ENCODE measurements at places on chromosomes 6 and 20.

DNA sequence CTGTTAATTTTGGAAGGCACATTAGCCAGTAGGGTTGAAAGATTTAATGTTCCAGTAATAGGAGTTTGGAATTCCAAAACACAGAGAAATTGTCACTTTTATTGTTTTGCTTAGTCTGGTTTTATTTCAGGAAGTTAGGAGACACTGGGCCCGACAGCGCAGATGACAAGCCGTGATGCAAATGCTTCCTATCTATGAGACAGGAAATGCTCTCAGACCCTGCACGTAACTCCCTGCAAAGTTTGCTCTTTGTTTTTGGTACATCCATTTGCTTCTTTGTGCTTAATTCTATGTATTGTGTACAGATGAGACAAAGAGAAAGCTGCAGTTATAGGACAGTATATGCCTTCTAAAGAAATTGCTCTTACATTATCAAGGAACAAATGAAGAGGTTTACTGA lies 201.6 kb upstream of the SGK1 start:
- DNase-seq, result no peak

DNA sequence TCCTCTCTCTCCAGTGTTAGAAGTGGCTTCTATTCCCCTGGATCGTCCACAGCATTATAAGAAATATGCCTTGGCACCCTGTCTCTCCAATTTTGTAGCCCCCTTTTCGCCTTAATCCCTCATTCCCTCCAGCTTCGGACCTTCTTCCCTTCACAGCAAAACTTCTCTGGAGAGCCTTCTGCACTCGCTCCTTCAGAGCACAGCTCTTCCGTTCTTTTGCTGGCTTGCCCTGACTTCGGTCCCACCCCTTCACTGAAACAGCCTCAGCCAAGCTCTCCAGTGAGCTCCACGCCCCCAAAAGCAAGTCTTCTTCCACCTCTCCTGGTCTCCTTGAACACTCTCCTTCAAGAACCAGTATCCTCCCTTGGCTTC lies 134.7 kb upstream of the RNF24 start:
- no peak for DNase-seq

DNA sequence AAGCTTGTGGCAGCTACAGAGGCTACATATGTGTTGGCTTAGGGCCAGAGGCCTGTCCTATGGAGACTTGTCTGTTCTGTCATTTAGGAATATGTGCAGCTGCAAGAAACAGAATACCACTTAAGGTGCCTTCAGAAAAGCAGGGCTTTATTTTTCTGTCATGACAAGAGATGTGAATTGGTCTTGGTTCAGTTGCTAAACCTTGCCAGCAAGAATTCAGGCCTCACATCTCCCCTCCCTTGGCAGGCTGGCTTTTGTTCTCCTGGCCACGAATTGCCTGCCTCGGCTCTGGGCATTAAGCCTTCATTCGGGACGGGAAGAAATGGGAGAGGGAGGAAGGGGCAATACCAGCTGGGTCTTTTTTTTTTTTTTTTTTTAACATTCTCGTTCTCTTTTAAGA lies 82.4 kb upstream of the TGM3 start:
- DNase-seq, result no peak

GRCh38 chr6:6407071-6407741 lies 86.7 kb upstream of the F13A1 start:
- DNase-seq, result no peak

DNA sequence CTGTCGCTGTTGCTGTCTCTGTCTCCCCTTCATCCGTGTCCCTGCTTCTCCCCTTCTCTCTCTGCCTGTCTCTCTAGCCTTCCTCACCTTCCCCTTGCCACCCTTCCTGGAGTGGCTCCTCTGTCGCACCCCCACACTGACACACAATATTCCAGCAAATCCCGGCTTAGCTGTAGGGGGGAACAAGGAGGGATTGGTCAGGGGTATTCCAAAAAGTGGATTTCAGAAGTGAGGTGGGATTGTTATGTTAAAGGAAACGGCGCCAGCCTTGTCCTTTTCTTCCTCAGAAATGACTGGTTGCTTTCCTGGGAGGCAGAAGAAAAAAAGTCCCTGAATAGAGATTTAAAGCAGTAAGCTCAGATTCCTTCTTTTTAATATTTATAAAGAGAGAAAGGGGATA lies 76.3 kb upstream of the SIRPA start:
- DNase-seq, result no peak

- DNase-seq, result no peak
Measured at GRCh38 chr6:148465011-148465335, 122.3 kb downstream of the SASH1 start.

DNA sequence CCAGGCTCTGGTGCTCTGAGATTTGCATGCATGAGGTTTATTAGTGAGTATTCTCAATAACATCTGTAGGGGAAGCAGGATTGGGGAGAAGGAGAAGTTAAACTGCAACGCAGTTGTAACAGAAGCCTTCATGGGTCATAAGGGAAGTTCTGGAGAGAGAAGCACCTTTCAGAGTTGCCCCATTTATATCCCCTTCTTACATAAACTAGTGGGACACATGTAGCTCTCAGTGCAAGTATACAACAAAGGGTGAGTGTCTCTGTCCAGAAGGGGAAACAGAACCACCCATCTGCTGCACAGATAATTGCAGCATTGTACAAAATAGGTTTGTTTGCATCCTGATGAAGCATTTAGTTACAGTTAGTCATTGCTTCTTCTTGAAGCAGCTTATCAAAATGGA lies 4.3 kb upstream of the ADGB start:
- no peak for DNase-seq

DNA sequence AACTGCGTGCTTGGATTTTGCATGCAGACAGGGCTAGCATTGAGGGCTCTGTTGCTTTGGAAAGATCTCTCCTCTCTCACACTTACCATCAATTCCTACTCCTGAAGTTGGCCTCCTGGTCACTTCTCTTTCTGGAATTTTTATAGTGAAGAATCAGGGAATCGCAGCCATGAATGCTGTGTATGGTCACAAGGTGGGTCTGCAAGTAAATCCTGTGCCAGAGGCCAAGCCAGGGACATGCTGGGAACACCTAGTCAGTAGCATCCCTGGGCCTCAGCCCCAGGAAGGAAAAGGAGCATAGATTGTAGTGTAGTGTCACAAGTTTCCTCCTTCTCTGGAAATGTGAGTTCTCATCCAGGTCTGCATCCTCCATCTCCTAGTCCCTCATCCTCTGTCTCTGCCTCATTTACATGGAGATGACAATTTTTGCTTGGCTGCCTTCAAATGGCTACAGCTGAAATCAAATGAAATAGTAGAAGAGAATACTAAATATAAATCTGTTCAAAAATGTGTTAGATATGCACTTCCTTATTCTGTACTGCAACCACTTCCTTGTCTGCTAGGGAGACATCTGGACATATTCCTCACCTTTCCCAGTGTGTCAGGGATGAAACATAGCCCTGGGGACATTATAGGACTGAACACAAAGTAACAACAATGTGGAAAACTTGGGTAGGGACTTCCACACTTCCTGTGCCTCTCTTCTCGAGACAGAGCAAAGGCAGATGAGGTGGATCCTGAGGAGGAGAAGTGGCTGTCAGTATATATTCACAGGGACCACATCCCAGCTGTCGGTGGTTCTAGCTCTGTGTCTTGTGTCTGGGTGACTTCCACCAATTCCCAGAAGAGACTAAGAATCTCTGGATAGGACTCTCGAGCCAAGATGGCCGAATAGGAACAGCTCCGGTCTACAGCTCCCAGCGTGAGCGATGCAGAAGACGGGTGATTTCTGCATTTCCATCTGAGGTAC lies 17.0 kb downstream of the CST9 start:
- no peak for DNase-seq

GRCh38 chr6:65289491-65289890 lies 417.5 kb downstream of the EYS start:
- DNase-seq, result no peak

DNA sequence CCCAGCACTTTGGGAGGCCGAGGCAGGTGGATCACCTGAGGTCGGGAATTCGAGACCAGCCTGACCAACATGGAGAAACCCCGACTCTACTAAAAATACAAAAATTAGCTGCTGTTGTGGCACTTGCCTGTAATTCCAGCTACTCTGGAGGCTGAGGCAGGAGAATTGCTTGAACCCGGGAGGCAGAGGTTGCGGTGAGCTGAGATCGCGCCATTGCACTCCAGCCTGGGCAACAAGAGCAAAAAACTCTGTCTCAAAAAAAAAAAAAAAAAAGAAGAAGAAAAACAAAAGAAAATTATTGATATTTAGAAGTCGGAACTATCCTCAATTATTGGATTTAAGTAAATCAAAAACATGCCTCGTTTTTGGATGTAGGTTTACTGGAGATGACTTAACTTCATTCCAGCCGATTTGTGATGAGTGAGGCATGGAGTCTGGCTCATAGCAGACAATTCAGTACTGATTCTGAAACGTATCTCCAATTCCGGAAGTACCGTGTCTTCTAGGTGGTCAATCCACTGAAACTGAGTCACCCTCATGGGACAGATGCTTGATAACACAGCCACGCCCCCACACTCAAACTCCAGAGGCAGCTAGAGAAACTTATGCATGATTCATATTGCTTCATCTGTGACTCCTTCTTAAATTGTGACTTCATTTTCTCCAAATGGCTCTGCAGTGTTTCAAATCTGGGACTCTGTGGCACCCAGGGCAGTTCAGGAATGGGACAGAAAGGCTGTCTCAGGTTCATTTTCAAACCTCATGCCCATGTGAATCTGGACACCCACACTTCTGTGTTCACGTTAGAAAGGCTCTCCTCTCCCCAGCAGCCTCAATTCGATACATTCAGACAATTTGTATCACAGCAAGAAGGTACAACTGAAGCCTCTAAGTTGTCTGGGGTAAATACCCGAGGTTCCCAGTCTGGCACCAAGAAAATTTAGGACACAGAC lies 110.4 kb upstream of the ARMC2 start:
- DNase-seq, result no peak

DNA sequence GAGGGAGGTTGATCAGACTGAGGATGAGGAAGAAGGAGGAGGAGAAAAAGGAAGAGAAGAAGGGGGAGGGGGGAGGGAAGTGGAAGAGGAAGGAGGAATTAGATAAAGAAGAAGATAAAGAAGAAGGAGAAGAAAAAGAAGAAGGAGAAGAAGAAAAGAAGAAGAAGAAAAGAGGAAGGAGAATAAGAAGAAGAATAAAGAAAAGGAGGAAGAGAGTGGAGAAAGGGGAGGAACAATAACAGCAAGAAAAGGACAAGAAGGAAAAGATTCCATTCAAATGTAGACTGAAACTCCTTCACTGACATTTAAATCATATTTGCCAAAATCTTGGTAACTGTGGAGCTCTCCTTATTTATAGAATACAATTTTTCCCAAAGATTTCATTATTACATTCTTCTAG lies 34.3 kb upstream of the RCAN2 start:
- DNase-seq, result no peak

GRCh38 chr6:35161776-35162607 lies 20.9 kb upstream of the TCP11 start:
- DNase-seq, result no peak
